ENCODE measurements at places on chromosomes 1 and 21. TPM values are rescaled to one million over a fixed set of nuclear protein-coding genes. Genes with fewer than 3 reads are reported as not detected.

TMEM201 gene
- 11.4 TPM for total RNA-seq

GRCh38 chr1:64839732-64840405, 95.0 kb downstream of the RAVER2 start:
- DNase-seq, result no peak

GRCh38 chr1:116941670-116942069, 32.0 kb downstream of the PTGFRN start:
- no peak for DNase-seq

GRCh38 chr1:168396940-168397684, 116.4 kb downstream of the TBX19 start:
- DNase-seq, result no peak

CHODL gene
- total RNA-seq, result 0.31 TPM

LORICRIN gene
- total RNA-seq, result not detected

NENF gene
- total RNA-seq, result 42.6 TPM

GRCh38 chr1:212532469-212533147, 76.0 kb upstream of the ATF3 start:
- no peak for DNase-seq

All from adrenal gland (tissue), 19 donors.